ENCODE measurements at places on chromosomes 7 and 10.

GRCh38 chr7:11212816-11213215 is 239.1 kb downstream of the PHF14 start:
- DNase-seq, result no peak

DNA sequence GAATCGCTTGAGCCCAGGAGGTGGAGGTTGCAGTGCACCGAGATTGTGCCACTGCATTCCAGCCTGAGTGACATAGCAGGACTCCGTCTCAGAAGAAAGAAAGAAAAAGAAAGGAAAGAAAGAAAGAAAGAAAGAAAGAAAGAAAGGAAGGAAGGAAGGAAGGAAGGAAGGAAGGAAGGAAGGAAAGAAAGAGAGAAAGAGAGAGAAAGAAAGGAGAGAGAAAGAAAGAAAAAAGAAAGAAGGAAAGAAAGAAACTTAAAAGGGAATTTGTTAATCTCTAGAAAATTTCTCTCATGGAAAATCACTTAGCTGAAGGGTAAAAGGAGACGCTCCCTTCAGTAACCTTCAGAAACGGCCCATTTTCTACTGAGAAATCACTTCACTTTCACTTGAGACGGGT is 279.5 kb upstream of the KLF6 start:
- DNase-seq, result no peak

DNA sequence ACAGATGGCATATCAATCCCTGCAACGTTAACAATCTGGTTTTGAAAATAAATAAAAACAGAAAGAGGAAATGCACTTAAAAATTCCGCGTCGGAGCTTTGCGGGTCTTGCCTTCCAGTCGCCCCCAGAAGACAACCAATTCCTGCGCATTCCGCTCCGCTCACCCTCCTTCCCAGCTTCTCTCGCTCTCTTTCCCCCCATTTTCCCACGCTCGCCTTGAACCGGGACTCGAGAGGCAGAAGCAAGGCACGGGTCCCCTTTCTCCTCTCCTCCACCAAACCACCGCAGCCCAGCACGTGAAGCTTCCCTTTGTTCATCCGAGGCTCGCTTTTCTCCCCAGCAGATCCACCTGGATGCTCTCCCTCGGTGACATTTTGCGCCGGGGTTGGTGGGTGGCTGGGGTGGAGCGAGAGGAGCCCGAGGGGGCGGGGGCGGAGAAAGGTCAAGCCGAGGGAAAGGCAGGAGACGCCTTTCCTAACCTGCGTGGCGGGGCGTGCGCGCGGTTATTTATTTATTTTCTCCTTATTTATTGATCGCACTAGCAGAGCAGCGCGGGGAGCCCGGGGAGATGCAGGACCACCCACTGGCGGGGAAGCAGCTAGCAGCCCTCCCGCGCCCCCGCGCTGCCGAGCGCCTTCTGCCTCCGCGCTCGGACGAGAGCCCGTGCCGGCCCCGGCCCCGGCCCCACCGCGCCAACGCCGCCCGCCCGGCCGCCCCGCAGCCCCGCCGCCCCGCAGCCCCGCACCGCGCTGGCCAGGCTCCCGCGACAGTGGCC is at the start of gene KCND2:
Gene KCND2, plus strand, starts transcription at position 475 of the 775 bp plus-strand sequence.
- DNase-seq, result no peak

DNA sequence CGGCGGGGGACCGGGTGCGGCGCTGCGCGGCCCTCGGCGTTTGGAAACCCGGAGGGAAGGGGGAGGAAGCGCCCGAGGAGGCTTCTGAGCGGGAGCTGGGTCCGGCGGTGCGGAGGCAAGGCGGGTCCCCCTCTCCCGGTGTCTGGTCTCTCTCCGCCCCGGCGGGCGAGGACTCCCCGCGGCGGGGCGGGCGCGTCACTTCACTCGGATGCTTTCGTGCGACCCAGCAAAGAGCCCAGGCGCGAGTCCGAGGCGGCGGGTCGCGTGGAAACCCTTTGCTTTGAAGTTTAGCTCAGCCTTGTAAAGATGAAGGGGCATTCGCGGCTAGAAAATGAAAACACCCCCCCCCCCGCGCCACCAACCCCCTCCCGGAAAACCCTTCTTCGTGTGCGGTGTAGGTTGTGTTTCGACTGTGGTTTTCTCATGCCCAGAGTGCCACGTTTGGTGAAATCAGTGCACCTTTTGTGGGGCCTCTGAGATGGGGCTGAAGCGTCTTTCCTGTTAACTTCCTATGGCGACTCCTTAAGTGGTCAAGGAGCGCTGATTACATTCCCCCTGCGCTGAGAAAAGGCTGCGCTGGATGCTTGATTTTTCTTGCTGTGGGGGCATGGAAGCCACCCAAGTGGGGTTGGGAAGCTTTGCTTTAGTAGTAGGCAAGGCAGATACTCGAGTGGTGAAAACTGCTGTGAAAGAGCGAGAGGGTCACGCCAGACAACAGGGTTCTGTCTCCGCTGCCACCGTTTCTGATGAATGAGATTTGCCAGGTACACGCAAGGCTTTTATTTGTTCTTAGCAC is 876 bp downstream of the GNAI1 start:
- peak; percentile 16 for DNase-seq

DNA sequence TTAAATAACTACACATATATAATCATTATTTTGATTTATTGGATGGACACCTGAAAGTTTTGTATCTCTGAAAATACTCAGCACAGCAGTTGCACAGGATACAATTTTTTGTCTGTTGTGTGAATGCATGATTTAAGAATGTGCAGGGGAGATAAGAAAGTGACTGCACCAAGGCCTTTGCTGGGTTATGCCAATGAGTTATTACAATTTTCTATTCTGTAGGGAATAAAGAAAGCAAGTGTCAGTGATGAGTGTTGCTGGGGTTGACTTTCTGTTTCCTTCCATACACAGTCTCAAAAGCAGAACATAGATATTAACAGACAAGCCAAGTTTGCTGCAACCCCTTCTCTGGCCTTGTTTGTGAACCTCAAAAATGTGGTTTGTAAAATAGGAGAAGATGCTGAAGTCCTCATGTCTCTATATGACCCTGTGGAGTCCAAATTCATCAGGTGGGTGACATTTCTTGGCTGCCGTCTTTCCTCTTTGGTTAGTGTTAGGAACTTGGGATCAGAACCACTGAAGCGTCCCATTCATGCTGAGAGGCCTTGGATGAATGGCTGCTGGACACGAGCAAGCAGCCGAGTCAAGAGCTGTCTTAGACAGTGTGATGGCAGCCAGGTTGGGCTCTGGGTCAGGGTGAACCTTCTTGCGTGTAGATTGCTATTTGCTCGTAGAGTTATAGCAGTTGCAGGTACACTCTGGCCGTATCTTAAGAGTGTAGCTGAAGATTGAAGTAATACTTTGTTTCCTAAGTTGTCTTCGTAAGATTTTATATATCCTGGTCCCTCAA is 92.8 kb downstream of the DOCK1 start:
- DNase-seq, result no peak

GRCh38 chr7:21923658-21924057 is 22.0 kb downstream of the CDCA7L start:
- DNase-seq, result no peak

DNA sequence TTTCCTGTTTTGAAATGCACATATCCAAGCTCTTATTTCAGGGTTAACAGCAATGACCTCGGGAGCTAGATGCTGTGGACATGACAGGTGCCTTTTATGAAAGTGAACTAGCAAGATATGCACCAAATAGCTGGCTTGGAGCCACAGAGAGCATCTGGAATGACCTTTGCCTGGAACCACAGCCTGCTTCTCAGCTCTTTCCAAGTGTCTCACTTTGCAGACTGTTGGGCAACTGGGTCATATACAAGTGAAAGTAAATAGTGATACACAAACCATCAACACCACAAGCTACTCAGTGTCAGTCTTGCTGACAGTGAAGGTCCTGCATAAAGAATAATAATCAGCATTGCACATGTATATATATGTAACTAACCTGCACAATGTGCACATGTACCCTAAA is 183.5 kb downstream of the RNF133 start:
- no peak for DNase-seq

GRCh38 chr7:18889436-18889835 is 228.0 kb downstream of the TWIST1 start:
- DNase-seq, result no peak

GRCh38 chr10:102504179-102504975 is 605 bp downstream of the SUFU start:
- peak; percentile 32 for DNase-seq

- no peak for DNase-seq
These were observed 82.0 kb upstream of the PDZD8 start for GRCh38 chr10:117457071-117457810.

DNA sequence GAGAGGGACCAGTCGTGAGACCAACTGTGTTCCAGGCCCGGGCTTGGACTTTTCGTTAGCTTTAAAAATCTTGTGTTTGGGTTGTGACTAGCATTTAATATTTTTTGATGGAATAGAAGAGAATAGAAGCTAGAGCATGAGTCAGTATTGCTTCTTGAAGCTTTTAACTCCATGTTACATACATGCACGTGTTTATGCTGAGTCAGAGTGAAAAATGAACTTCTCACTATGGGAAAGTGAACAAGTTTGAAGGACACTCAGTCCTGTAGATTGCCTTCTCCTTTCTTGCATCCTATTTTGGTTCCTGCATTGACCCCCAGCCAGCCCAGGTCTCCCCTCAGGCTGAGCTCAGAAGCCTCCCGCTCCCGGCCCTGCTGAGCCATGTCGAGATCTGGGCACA is 31.8 kb downstream of the GHRHR start:
- no peak for DNase-seq

GRCh38 chr10:103541616-103542015 is 48.1 kb downstream of the NEURL1 start:
- no peak for DNase-seq

DNA sequence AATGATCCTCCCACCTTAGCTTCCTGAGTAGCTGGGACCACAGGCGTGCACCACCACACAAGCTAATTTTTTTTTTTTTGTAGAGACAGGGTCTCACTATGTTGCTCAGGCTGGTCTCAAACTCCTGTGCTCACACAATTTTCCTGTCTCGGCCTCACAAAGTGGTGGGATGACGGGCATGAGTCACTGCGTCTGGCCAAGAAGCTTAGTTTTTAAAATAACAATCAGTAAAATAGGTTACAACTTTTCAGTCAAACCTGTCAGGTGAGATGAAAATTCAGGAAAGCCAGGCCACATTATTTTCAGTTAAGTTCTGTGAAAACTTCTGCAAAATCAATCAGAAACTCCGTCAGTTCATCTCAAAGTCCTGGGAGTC is 55.4 kb downstream of the FAM241B start:
- DNase-seq, result no peak

DNA sequence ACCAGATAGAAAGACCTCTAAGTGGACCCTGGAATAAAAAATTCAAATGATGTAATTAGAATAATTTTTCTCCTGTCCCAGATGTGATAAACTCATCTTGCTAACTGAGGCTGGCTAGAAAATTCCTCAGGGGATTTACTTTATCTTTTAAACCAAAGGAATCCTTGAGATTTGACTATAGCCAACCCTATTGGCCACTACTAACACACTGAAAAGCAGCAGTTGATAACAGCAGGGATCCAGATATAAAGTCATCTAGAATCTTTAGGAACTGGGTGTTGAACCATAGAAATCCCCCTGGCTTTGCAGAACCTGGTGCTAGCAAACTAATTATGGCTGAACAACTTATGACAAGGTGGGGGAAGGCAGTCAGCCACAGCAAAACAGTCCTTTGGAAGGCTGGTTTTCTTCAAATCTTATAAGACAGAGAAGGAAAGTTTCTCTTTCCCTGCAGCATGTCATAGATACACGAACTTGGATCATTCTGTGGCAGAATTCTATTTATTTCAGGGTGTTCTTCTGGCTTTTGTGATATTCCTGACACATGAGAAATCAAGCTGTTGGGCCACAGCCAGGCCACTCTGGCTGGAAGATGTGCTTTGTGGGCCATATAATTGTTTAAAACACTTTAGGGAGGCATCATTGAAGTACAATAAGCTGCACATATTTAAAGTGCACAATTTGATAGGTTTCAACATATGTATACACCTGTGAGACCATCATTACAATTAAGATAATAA is 643.6 kb downstream of the SORCS3 start:
- DNase-seq, result no peak

GRCh38 chr10:44965104-44965503 is 5.5 kb downstream of the RASSF4 start:
- no peak for DNase-seq

DNA sequence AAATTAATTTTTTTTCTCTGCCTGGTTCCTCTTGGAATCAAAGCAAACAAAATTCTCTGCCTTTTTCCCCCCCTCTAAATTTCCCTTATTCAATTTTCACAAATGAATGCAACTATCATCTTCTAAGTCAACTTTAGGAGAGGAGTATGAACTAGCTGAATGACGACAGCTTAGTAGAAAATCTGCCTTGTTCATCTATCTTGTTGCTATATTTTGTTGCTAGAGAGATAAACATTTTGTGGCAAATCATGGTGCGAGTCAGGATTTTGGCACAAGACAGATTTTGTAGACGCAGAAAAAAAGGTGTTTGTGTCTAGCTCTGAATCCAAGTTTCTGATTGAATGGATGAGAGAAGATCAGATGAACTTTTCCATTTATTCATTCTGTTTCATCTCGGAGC is 81.0 kb upstream of the FZD8 start:
- no peak for DNase-seq

- no peak for DNase-seq
These were observed 285.6 kb upstream of the SORCS1 start for GRCh38 chr10:107450056-107450455.

DNA sequence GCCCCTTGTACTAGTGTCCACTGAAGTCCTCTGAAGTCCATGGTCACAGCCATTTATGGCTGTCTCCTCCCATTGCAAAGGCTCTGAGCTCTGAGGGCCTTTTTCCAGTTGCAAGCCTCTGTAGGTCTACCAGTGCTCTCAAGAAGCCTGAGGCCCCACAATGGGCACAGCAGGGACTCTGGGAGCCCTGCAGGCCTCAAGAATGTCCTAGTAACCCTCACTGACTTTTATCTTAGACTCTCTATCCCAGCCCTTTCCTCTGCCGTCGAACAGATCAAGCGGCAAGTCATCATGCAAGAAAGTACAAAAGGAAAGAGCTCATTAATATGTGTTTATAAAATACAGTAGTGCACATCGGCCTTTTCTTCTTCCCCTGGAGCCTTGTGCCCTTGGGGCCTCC is 23.4 kb downstream of the VWA2 start:
- no peak for DNase-seq

- peak; percentile 65 for DNase-seq
These were observed 1.2 kb downstream of the COL26A1 start for GRCh38 chr7:101363734-101364374.

GRCh38 chr7:139479620-139480019 is 3.9 kb downstream of the KLRG2 start:
- DNase-seq, result no peak

DNA sequence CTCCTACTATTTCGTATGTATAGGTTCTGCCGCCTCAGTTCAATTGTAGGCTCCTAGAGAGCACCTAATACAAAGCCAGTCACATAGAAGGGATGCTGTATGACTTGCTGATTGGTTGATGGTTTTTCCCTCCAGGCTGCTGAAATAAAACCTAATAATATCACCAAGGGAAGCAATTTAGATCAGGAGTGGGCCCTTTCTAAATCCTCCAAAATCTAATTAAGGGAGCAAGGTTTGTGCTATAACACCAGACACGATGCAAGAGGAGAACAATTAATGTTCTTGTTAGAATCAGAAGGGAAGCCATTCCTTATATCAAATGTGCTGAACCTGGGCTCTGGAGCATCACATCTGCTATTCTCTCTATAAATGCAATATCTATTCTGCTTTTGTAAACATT is 42.0 kb upstream of the SLC13A1 start:
- no peak for DNase-seq
